ENCODE measurements at places on chromosomes 13 and 19. TPM values are rescaled to one million over a fixed set of nuclear protein-coding genes. Genes with fewer than 3 reads are reported as not detected.

Gene ACP5
- total RNA-seq, result 0.28 TPM

Gene LHB
- not detected for total RNA-seq

Gene LAIR1
- total RNA-seq, result not detected

Gene A1BG
- total RNA-seq, result 4.5 TPM

Gene ZNF93
- 8.9 TPM for total RNA-seq

Gene RYR1
- total RNA-seq, result not detected

GRCh38 chr19:51754109-51754508 lies 2.4 kb upstream of the FPR1 start:
- DNase-seq, result no peak

- no peak for DNase-seq
Observed at GRCh38 chr19:18269070-18269723, 5.1 kb downstream of the IQCN start.

GRCh38 chr19:15177269-15178116 lies 23.3 kb downstream of the NOTCH3 start:
- peak; percentile 64 for DNase-seq

DNA sequence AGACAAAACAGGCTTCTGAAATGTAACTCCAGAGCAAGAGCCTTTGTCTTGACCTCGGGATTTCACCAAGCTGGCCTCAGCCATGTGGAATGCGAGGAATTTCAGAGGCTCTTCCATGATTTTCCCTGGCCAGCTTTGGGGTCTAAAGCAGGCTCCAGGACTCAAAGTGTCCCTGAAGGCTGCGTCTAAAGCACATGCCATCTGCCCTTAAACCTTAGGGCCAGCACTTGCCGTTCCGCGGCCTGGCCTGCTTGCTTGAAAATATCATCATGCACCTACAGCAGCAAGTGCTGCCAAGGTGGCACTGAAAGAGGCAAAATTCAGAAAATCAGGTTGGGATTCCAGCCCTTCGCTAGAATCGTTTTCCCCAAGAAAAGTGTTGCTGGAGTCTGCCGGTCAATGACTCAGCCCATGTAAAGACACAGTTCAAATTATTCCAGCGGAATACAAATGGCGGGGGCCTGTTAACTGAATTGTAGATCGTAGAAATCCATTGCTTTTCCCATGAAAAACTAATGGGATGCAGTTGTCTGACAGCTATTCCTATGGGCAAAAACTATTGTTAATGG lies 105.7 kb upstream of the RAP2A start:
- DNase-seq, result peak; percentile 86

GRCh38 chr13:100933841-100934240 lies 259.2 kb upstream of the TMTC4 start:
- no peak for DNase-seq
